A673 (cell line): ENCODE measurements at places on chromosomes 2 and 18.

- H3K4me1 ChIP-seq, result peaks cover 11% of the 10 kb centered on the region
- H3K36me3 ChIP-seq, result no peaks in the 10 kb centered on the region
- H3K4me3 ChIP-seq, result no peak overlapping the region
- DNase-seq, result no peak
- H3K27me3 ChIP-seq, result no peaks in the 10 kb centered on the region
- H3K27ac ChIP-seq, result no peak overlapping the region
Observed at GRCh38 chr2:46537624-46538295, 58.4 kb downstream of the TMEM247 start.

- no peak overlapping the region for H3K27ac ChIP-seq
- no peak overlapping the region for H3K4me3 ChIP-seq
- no peaks in the 10 kb centered on the region for H3K4me1 ChIP-seq
- H3K36me3 ChIP-seq, result no peaks in the 10 kb centered on the region
- peaks cover 14% of the 10 kb centered on the region for H3K27me3 ChIP-seq
Observed at GRCh38 chr2:105418522-105418921, 19.7 kb upstream of the FHL2 start.

DNA sequence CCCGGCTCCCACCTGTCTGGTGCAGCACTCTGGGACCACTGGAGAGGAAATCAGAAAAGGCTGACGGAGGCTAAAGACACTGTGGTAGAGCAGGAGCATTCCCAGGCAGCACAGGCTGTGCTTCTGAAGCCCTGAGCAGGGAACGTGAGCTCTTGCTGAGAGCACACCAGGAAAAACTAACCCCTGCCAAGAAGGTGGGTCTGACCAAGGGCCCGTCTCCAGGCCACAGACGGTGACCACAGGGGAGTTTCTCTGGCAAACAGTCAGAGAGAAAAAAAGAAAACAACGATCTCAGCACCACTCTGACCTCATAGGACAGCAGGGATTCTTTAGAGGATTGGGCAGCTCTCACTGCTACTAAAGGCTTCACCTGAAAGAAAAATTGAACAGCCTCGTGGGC is 201.4 kb downstream of the AFF3 start:
- H3K4me3 ChIP-seq, result no peak overlapping the region
- DNase-seq, result no peak
- no peaks in the 10 kb centered on the region for H3K36me3 ChIP-seq
- H3K27me3 ChIP-seq, result peaks cover 21% of the 10 kb centered on the region
- H3K4me1 ChIP-seq, result no peaks in the 10 kb centered on the region
- H3K27ac ChIP-seq, result no peak overlapping the region

GRCh38 chr2:109457366-109457765 is 156.4 kb downstream of the SEPTIN10 start:
- H3K4me1 ChIP-seq, result no peaks in the 10 kb centered on the region
- no peak overlapping the region for H3K4me3 ChIP-seq
- no peak overlapping the region for H3K27ac ChIP-seq
- no peaks in the 10 kb centered on the region for H3K36me3 ChIP-seq
- no peak for DNase-seq

DNA sequence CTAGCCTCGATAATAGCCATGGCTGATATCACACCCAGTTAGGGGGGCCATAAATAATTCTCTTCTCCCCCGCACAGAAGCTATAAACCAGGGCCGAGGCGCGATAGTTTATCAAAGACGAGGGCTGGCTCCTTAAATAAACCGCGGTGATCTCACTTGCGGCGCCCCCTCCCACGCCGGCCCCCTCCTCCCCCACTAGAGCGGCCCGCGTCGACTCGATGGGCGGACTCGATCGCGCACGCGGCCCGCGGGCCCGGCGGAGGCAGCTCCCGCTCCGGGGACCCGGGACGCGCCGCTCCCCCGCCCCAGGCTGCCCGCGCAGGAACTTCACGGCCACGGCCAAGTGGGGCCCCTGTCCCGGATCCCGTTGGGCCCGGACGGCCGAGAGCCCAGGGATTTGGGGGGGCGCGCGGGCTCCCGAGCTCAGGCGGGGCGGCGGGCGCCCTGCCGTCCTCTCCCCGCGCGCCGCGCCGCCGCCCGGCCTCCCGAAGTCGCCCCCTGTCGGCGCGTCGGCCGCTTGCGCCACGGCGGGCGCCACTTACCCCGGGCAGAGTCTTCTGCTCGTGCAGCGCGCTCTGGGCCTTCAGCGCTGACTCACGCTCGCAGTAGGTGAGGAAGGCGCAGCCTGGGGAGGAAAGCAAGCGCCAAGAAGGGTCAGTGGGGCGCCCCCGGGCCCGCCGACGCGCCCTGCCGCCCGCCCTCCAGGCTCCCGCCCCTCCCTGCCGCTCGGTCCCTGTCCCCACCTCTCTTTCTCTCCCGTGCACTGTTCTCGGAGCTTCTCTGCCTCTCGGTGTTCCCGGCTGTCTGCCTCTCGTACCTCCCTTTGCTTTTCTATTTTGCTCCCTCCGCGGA is 80.4 kb downstream of the CELF4 start:
- H3K27me3 ChIP-seq, result peaks cover 98% of the 10 kb centered on the region
- H3K27ac ChIP-seq, result no peak overlapping the region
- peak; percentile 41 for DNase-seq
- no peaks in the 10 kb centered on the region for H3K36me3 ChIP-seq

GRCh38 chr2:28155086-28155485 is 237.6 kb upstream of the FOSL2 start:
- DNase-seq, result no peak
- no peaks in the 10 kb centered on the region for H3K4me1 ChIP-seq
- H3K4me3 ChIP-seq, result no peak overlapping the region
- H3K36me3 ChIP-seq, result no peaks in the 10 kb centered on the region
- H3K27ac ChIP-seq, result no peak overlapping the region

- no peak for DNase-seq
- H3K4me1 ChIP-seq, result no peaks in the 10 kb centered on the region
- H3K27me3 ChIP-seq, result no peaks in the 10 kb centered on the region
- no peak overlapping the region for H3K27ac ChIP-seq
Observed at GRCh38 chr2:113376253-113376912, 61.1 kb upstream of the ZNG1B start.

- H3K4me3 ChIP-seq, result no peak overlapping the region
- H3K4me1 ChIP-seq, result no peaks in the 10 kb centered on the region
- no peaks in the 10 kb centered on the region for H3K27me3 ChIP-seq
- H3K27ac ChIP-seq, result no peak overlapping the region
- no peaks in the 10 kb centered on the region for H3K36me3 ChIP-seq
Observed at GRCh38 chr2:75424936-75425619, 135.7 kb downstream of the EVA1A start.

DNA sequence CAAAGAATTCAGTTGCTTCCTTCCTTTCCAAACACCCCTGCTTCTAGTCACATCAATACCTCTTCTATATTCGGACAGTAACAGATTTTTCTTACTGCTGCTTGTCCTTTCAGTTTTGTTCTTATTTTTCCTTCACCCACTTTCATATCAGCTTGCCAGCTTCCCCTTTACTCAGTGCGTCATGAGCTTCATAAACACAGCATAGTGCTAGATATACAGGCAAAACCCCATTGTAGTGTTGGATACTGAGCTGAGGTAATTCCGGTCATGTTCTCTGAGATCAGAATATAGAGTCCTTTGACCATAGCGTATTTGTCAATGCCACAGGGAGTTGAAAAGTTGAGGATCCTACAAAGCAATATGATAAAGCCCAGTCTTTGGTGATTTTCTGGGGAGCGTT is 2.4 kb downstream of the FARP2 start:
- no peak overlapping the region for H3K27ac ChIP-seq
- H3K36me3 ChIP-seq, result peaks cover 14% of the 10 kb centered on the region
- peaks cover 17% of the 10 kb centered on the region for H3K4me1 ChIP-seq
- H3K27me3 ChIP-seq, result no peaks in the 10 kb centered on the region
- no peak overlapping the region for H3K4me3 ChIP-seq

GRCh38 chr2:47501374-47502200 is 98.6 kb downstream of the MSH2 start:
- H3K36me3 ChIP-seq, result no peaks in the 10 kb centered on the region
- peak; percentile 33 for DNase-seq
- no peak overlapping the region for H3K27ac ChIP-seq
- H3K4me1 ChIP-seq, result no peaks in the 10 kb centered on the region
- H3K4me3 ChIP-seq, result no peak overlapping the region

DNA sequence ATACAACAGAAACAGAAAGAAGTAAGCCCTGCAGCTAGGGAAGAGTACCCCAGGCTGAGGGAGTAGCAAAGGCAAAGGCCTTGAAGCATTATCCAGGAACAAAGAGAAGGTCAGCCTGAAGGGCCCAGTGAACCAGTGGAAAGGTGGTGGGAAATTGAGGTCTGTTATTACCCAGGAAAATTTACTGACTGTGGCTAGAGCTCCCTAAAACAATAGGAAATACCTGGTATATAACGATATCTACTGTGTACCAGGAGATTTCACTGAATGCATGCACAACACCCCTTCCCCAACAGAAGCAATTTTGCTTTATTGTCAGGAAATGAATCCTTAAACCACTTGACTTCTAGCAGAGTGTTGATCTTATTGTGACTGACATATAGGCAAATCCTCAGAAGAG is 365.3 kb downstream of the ERBB4 start:
- peaks cover 15% of the 10 kb centered on the region for H3K4me1 ChIP-seq
- no peaks in the 10 kb centered on the region for H3K36me3 ChIP-seq
- H3K4me3 ChIP-seq, result no peak overlapping the region
- peak; percentile 24 for DNase-seq

- peaks cover 5% of the 10 kb centered on the region for H3K4me1 ChIP-seq
- no peaks in the 10 kb centered on the region for H3K27me3 ChIP-seq
- H3K27ac ChIP-seq, result no peak overlapping the region
- no peak for DNase-seq
- H3K4me3 ChIP-seq, result no peak overlapping the region
Observed at GRCh38 chr2:151091583-151091982, 170.1 kb downstream of the RBM43 start.

DNA sequence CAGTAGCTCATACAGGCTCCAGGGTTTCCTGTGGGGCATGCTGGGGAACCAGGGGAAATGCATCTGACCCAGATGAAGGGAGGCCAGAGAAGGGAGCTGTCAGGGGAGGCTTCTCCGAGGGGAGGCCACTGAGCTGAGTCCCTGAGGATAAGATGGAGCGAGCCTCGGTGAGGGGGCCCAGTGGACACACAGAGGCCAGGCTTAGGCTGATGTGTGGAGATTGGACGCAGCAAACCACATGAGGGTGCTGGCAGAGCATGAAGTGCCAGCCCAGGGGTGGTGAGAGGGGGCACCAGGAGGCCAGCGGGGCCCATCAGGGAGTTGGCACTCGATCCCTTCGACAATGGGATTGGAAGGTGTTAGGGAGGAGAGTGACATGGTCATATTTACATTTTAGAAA is 235.0 kb downstream of the KLHL29 start:
- no peak overlapping the region for H3K4me3 ChIP-seq
- H3K36me3 ChIP-seq, result no peaks in the 10 kb centered on the region
- H3K27ac ChIP-seq, result no peak overlapping the region
- H3K4me1 ChIP-seq, result peaks cover 9% of the 10 kb centered on the region
- no peaks in the 10 kb centered on the region for H3K27me3 ChIP-seq

- DNase-seq, result no peak
- no peaks in the 10 kb centered on the region for H3K27me3 ChIP-seq
- H3K27ac ChIP-seq, result no peak overlapping the region
- no peaks in the 10 kb centered on the region for H3K36me3 ChIP-seq
Observed at GRCh38 chr2:191171708-191172355, 21.0 kb upstream of the STAT4 start.
